Stimulated activated CD8-positive, alpha-beta memory T cell treated with anti-CD3 and anti-CD28 coated beads, Interleukin-2, amount 100 ng/mL, for 48 hours (primary cell): ENCODE measurements at places on chromosomes 3 and 15.

GRCh38 chr15:87610366-87610765 lies 646.2 kb downstream of the NTRK3 start:
- DNase-seq: no peak

DNA sequence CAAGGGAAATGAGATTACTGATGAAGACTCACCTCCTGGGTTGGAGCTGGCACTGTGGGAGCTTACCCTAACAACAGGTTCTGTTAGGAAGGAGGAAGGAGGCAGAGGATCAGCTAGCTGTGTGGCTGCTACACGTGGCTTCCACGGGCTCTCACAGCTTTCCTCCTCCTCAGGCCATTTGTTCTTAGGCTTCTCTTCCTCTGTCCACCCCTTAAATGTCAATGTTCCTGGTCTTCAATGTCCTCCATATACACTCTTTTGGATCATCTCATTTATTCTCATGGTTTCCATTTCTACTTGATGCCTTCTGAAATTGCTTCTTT lies 5.0 kb downstream of the PIGZ start:
- no peak for DNase-seq

DNA sequence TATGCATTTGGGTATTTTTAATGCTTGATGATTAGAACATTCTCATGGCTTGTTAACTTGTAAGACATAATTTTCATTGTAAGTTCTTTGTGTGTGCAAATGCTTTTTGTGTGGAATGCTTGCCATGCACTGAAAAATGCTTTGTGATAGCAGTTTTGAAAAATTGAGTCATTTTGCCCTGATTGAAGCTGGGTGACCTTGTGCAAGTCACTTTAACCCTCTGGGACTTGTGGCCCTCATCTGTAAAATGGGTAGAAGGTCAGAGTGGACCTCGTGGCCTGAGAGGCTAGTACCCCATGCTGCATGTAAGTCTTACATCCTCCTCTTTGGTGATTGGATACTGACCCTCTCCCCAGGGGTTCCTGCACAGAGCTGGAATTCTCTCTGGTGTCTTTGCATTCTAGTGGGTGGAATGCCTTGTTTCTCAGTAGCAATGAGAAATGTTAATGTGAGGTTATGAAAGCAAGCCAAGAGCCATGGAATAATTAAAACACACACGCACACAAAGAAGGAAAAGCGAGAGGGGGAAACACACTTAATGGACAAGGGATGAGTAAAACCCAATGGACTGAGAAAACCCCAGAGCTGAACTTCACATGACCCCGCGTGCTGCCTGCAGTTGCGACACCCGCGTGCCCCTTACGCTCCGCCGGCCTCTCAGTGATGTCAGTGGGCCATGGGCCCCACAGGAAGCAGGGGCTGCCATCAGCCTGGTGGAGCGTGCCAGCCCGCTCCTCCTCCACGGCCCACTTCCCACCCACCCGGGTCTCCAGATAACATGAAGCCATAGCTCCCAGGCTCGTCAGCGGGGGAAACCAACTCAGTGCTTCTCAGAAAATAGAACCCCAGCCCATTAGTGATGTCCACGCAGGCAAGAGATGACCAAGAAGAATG lies 44.0 kb downstream of the SMAD3 start:
- no peak for DNase-seq

DNA sequence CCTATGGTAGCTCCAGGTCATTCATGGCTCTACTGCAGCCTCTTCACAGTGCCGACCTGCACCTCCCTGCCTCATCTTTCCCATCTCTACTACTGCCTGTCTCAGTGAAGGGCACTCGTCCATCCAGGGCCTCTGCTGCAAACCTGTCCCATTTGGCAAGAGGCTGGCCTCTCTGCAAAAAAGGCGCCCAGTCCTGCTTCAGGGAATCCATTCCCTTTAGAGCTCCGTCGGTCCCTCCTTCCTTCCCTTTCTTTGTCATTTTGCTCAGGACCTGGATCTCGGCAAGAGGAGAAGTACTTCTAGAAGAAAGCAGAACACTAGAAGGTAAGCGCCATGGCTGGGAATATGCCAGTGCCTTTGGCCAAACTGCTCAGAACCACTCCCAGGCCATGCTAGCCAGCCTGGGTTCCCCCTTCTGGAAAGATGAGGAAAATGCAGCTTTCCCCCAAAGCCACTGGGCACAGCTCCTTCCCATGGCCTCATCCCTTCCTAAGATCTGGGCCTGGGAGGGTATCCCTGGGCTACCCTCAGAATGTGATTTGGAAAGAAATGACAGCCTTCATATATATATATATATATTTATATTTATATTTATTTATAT lies 6.4 kb upstream of the ISL2 start:
- DNase-seq: no peak

GRCh38 chr15:80467311-80467714 lies 63.1 kb downstream of the ARNT2 start:
- DNase-seq: no peak

GRCh38 chr3:52015438-52016228 lies 19.9 kb upstream of the RPL29 start:
- no peak for DNase-seq

- no peak for DNase-seq
These were observed 64.2 kb downstream of the TNIK start for GRCh38 chr3:171396048-171396447.
